ENCODE measurements at places on chromosomes 4 and X. TPM values are rescaled to one million over a fixed set of nuclear protein-coding genes. Genes with fewer than 3 reads are reported as not detected.

Gene ERCC6L
- total RNA-seq: 0.28 TPM

Gene TREX2
- total RNA-seq: 1.8 TPM

Gene OTUD6A
- total RNA-seq: not detected

Gene AVPR2
- total RNA-seq: not detected

Gene TMEM150C
- 0.65 TPM for total RNA-seq

Gene CRLF2
- total RNA-seq: not detected

Gene PNMA6F
- total RNA-seq: not detected

Gene SPIN2B
- total RNA-seq: 8.1 TPM

Gene ARHGAP24
- total RNA-seq: 55.5 TPM

Gene UBE2D3
- total RNA-seq: 264 TPM

Gene NAA11
- not detected for total RNA-seq

Gene IGSF1
- total RNA-seq: not detected

Gene FAM53A
- total RNA-seq: 0.85 TPM

Gene TRAM1L1
- total RNA-seq: 0.43 TPM

Gene AMOT
- 1.1 TPM for total RNA-seq

Gene XK
- total RNA-seq: under 0.01 TPM

Gene SCARB2
- 349 TPM for total RNA-seq

Gene DOCK11
- total RNA-seq: 30.7 TPM

Data from smooth muscle cell of bladder (primary cell).